ENCODE measurements at places on chromosomes 2 and 18. TPM values are rescaled to one million over a fixed set of nuclear protein-coding genes. Genes with fewer than 3 reads are reported as not detected.

DNA sequence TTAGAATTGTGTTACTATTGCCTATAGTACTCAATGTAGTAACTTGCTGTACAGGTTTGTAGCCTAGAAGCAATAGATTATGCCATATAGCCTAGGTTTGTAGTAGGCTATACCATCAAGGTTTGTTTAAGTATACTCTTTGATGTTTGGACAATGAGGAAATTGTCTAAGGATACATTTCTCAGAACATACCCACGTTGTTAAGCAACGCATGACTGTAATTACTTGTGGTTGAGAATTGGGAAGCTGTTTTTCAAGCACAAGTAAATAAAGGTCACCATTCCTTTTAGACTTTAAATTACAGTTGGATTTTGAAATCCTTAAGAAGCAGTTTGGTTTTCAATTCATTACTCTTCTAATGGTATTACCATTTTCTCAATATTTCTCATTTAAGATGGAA is 89.8 kb upstream of the KCNH7 start:
- no peak for DNase-seq

DNA sequence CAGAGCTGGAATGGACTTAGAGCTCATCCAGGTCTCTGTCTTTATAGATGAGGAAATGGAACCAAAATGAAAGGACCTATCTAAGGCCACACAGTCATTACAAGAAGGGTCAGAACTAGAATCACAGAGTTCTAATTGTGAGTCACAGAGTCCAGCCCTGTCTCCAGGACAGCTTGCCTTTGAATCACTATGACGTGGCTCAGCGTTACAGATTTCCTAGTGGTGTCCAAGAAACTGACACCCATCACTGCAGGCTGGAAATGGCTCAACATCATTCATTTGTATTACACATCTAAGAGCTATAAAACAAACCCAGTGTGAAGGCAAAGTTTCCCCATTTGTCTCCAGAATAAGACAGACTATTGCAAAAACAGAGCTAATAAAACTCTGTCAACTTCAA is 164.3 kb upstream of the SIX2 start:
- DNase-seq = no peak

GRCh38 chr18:7754725-7755181 is 187.6 kb downstream of the PTPRM start:
- no peak for DNase-seq

ALK gene
- total RNA-seq = not detected

DNA sequence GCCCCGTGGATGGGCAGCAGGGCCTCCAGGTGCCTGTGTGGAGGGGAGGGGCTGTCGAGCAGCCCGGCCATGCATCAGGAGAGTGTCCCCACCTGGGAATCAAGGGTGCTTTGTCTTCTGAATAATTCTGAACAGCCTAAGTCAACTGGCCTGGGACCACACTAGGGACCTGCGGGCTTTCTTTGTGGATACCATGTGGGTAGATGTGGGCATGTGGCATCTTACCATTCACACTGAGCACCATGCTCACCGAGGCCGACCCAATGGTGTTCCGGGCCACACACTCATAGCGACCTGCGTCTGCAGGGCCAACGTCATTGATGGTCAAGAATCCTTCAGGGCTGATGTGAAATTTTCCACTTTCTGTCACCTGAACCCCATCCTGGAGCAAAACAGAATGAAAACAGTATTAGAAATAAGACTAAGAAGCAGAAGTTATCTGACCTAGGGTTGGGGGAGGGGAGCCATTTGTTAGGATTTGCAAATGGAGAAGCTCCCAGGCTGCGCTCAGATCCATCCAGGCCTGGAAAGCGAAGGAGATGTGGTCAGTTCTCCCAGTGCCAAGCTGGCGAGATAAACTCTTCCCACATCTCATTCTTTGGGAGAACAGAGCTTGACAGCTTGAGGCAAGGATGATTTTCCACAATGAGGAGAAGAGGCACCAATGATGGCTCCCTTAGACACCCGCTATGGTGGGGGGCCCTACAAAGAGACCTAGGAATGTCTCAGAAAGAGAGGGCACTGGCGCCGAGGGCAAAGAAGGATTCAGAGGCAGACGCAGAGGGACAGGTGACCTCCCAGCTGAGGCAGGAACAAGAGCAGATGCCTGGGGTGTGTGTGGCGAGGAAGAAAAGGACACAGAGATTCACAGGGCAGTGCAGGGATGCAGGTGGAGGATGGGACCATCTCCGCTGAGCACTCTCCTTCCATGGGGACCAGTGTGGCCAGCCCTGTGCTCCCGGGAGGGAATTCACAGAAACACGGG is 83.4 kb downstream of the PXDN start:
- DNase-seq = no peak

- DNase-seq = no peak
Observed at GRCh38 chr2:169776252-169776761, 22.4 kb upstream of the SSB start.

DNA sequence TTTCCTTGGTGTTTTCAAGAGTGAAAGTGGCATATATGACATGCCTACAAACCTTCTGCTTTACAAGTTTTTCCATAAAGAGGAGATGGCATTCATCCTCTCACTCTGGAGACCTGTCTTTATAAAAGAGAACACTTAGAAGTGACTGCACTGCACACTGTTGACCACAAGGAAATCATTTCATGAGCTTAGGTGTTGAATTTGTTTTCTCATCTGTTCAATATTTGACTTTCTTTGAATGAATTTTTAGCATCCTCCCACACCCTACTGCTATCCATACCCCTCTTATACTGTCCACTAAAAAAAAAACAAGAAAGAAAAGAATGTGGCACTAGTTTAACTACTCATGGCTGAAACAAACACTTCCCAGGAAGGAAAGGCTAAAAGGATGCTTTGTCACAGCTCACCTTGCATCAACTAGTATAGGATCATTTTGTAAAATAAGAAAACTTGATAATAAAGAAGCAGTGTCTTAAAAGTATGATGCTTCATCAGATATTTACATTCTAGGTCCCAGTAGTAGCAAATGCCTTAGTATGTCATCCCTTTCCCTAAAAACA is 83.0 kb downstream of the ACVR1 start:
- no peak for DNase-seq

C18orf54 gene
- total RNA-seq = 0.33 TPM

- DNase-seq = no peak
Observed at GRCh38 chr2:215906458-215906857, 106.9 kb downstream of the MREG start.

DNA sequence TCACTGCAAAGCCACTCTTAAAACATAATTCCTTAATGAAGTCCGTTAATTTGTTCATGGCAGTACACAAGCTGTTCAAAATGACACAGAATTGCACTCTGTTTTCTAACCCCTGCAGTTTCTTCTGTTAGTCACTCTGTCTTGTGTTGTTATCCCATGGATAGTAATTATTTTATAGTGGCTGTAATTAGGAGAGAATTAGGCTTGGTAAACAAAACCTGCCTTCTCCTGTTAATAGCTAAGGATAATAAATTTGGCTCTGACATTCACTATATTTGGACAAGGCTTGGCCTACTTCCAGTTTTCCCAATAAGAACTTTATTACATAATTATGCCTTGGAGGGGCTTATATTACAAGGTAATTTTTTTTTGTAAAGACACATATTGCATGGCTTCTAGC is 330.3 kb upstream of the FIGN start:
- no peak for DNase-seq

Measured in CD8-positive, alpha-beta T cell (primary cell).